Stimulated activated CD8-positive, alpha-beta memory T cell treated with anti-CD3 and anti-CD28 coated beads, Interleukin-7, amount 100 ng/mL, for 1 hour (primary cell): ENCODE measurements at places on chromosomes 16 and 17.

DNA sequence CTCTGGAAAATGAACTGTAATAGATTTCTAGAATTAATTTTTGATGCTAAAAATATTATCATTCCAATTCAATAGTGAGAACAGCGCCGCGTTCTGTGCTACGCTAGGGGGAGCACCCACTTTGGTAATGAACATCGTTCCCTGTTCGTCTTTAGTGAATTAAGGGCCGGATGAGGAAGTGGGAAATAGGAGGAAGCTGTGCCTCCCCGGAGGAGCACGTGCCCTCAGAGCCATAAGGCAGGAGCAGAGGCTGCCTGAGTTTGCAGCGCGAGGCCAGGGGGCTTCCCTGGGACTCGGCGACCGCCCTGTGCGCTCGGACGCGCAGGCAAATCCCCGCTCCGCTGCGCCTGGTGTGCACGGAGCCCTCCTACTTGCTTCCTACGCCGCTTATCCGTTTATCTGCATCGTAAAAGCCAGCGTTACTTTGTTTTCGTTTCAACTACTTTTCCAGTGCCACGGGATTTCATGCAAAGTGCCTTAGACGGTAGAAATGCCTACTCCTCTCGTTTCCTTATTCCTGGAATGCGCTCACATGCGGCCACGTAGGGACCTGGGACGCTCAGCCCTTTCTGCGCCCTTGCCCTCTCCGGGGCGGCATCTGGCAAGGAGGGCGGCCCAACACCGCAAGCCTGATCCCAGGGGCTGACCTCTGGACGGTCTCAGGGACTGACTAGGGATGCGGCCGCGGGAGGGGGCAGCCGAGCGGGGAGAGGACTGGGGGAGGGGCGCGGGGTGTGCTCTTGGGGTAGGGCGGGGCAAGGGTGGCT is 76.4 kb downstream of the KCNJ12 start:
- DNase-seq, result no peak

GRCh38 chr17:49624896-49625295 is 49.2 kb downstream of the NXPH3 start:
- DNase-seq, result no peak

GRCh38 chr16:35689764-35690163 is 2230.4 kb downstream of the TP53TG3F start:
- no peak for DNase-seq

DNA sequence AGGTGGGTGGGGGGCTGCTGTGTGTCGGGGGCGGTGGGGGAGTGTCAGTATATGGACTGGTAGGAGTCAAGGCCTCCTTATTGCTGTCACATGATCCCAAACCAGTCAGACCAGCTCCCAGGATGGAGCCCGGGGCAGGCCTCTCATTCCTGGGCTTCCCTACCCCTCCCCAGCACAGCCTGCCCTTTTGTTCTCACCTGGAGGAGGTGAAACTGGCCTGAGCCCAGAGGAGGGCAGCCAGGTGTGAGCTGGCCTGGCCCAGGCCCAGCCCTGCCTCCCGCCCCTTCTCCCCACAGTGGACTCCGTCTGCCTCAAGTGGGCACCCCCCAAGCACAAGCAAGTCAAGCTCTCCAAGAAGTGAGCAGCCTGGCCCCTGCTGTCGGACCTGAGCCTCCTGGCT is 4.6 kb downstream of the PRSS8 start:
- no peak for DNase-seq

DNA sequence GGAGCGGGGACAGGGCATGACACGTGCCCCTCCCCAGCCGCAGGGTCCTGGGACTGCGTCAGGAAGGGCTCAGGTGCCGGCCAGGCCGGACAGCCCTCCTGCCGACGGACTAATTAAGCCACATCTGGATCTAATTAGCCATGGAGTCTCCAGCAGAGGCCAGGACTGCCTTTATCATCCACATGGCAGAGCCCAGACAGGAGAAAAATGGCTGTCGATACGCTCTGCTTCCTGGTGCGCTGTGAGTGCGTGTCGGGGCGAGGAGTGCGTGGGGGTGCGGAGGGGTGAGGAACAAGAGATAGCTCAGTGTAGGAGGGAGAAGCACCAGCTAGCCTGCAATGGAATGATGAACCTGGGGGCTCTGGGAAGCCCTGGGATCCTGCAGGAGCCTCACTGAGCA is 218.8 kb downstream of the IRF8 start:
- DNase-seq, result no peak

DNA sequence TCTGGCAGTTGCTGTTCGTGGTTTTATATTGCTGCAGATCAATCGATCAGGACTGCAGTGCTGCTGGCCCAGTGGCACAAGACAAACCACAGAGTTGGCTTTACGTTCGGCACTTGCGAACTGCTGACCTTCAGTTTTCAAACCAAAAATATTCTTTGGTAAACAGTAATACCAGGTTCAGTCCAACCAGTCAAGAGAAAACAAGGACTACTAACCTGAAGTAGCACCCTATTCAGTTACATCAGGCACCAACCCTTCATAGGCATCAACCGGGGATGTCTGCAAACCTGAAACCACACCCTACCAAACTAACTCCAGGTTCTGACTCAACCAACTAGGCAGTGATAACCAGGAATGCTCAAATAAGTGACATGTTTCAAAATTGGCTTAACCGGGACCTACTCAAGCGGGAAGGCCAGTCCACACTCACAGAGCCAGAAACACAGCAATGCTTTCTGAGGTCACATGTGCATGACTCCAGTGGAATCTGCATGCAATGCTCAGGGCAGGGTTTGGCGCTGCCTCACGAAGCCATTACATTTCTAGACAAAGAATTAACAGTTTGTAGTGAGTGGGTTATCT is 91.1 kb downstream of the SMG6 start:
- DNase-seq, result no peak

DNA sequence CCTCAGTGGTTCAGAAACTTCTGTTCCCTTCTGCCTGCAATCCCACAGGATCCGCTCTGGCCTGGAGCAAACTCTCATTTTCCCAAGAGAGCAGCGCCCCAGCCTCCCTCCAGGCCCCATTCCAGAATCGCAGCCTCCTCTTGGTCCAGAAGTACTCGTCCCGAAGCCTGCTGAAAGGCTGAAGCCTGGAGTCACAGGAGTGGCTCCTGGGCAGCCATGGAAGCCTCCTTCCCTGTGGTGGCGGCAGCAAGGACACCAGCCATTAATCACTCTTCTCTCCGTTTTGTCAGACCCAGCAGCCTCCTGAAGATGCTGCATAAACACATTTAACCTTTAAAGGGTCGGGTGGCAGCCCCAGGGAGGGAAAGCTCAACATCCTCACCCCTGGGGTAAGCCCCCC is 66.9 kb upstream of the TNRC6C start:
- DNase-seq, result no peak

DNA sequence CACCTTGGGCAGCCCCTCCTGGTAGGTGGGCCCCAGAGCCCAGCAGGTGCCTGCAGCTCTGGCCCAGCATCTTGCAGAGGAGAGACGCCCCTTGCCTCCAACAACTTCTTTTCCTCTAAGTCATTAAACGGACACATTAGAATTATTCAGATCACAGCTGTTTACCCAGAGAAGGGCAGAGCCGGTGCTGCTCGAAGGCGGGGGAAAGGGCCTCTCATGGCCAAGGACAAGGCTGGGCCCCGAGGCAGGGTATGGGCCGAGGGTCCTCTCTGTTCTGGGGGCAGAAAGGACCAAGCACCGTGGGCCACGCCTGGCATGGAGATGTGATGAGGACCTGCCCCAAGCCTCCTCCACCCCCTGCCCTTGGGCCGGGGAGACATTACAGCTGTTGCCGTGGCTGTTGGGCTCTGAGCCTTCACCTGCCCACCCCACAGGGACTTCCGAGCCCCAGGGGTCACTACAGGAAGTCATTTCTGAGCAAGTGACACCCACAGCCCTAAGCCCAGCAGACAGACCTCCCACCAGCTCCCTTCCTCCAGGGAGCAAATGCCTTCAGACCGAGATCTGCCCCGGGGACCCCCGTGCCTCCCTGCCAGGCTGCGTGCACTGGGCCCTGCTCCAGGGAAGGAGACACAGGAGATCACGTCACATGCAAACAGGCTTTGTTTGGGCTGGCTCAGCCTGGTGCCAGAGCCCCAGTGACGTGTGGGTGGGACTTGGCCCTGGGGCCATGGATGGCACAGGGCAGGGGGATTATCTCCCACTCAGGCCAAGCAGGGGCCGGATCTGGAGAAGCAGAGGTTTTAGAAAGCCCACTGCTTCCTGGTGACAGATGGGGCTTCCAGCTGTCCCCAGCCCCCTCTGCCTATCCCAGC is 699 bp upstream of the PVALEF start:
- DNase-seq, result no peak

DNA sequence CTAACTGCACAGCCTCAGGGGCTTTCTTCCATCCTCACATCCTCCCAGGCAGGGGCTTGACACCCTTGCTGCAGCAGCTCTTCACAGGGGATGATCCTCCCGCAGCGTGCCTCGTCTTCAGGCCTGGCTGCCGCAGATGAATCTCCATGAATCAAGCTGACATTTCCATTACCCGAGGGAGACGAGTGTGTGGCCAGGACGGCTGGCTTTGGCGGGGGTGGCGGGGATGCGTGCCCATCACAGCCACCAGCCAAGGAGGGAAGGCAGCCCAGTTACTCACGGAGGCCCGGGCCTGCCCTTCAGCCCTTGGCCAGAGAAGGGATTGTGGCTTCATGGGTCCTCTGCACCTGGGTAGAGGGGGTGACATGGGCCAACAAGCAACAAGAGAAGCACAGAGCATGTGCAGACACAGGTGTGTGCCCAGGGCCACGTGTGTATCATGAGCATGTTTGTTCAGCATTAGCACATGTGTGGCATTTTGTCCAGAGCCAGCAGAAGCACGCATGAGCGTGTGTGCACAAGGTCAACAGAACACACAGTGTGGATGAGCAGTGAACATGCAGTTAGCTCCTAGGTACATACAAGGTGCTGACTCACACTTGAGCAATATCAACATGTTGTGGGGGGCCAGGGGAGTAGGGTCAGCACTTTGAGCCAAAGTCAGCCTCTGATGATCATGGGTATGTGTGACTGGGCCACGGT is 236.4 kb downstream of the KATNIP start:
- no peak for DNase-seq

DNA sequence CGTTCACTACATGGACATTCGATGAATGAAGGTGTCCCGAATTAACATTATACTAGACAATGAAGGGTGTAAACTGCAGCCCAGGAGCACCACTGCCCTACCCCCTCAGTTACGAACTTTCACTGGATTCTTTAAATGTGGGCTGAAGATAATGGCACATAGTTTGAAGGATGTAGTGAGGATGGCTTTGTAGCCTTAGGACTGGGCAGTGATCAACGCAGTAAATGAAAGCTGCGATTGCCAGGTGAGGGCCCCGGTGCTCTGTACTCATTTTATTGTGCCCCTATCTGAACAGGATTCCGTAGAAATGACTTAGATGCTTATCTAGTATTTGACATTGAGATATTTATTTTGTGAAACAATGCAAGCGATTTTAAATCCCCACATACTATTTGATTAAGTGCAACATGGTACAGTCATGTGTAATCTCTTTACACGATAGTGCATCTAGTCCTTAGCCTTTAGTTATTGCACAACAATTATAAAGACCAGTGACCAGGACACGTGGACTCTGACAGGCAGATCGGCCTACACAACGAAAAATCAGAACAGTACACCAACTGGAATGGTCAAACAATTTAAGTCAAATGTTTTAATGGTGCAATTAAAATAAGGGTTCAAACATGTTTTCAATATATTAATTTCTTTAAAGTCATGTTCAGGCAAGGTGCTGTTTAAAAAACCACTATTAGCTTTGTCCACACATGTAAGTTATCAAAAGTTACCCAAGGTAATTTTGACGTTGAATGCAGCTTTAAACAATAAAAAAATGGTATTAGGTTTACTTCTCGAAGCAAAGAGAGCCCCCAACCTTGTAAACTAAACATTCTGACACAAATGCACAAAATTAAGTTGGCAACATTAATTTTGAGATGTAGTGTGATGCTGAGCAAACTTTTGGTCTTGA is 17.4 kb upstream of the ERN1 start:
- DNase-seq, result no peak

- no peak for DNase-seq
Measured at GRCh38 chr16:56143666-56144065, 47.6 kb upstream of the GNAO1 start.

GRCh38 chr17:81570964-81571363 is 18.8 kb upstream of the FAAP100 start:
- no peak for DNase-seq

GRCh38 chr17:64774888-64775540 is 112.9 kb upstream of the SMURF2 start:
- DNase-seq, result no peak

GRCh38 chr17:16283705-16284104 is 66.7 kb downstream of the PIGL start:
- DNase-seq, result no peak

DNA sequence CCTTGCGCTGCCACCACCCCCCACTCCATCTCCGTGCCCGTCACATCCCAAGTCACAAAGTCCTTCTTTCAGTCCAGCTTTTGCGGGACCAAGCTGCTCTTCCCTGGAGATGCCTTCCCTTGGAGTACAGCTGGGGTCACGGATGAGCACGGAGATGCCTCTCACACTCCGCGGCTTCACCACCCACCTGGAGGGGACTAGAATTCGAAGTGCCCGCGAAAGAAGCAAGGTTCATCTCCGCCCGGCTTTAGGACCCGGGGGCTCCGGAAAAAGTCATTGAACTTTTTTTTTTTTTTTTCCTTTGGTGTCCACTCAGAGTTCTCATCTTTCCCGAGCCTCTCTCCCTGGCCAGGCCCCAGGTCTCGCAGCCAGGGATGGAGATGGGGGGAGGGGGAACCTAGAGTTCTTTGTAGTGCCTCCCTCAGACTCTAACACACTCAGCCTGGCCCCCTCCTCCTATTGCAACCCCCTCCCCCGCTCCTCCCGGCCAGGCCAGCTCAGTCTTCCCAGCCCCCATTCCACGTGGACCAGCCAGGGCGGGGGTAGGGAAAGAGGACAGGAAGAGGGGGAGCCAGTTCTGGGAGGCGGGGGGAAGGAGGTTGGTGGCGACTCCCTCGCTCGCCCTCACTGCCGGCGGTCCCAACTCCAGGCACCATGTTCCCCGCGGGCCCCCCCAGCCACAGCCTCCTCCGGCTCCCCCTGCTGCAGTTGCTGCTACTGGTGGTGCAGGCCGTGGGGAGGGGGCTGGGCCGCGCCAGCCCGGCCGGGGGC is at the start of gene FKBP10:
TSS of gene FKBP10 (plus strand) at position 624 of the 771 bp plus-strand sequence. CDS start at position 655, 31 bp downstream.
- DNase-seq, result no peak

- DNase-seq, result no peak
Measured at GRCh38 chr16:78566397-78567073, 467.1 kb downstream of the WWOX start.
